Inflammatory macrophage treated with lipopolysaccharide for 4 hours (primary cell): ENCODE measurements at places on chromosomes 12 and 14.

- DNase-seq, result no peak
Measured at GRCh38 chr12:56153678-56154065, 1.3 kb downstream of the MYL6B start.

GRCh38 chr12:4420138-4420670 lies 25.4 kb downstream of the FGF6 start:
- DNase-seq, result no peak

- no peak for DNase-seq
Measured at GRCh38 chr14:76073717-76074116, 78.0 kb upstream of the GPATCH2L start.

DNA sequence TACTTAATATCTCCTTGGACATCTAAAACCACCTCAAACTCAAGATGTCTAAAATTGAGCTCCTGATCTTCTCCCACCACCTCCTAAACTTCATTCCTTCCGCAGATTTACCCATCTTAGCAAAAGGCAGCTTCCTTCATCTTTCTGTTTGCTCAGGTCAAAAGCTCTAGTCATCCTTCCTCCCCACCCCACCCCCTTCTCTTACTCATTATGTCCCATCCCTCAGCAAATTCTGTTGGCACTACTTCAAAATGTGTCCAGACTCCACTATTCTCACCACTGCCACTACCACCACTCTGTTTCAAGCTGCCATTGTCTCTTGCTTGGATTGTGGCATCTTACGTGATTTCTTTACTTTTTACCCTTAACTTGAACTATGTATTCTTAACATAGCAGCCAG lies 59.2 kb upstream of the ZDHHC17 start:
- DNase-seq, result no peak
